Activated CD4-positive, alpha-beta T cell treated with anti-CD3 and anti-CD28 coated beads, Interleukin-2, amount 50 U/mL, for 48 hours (primary cell): ENCODE measurements at places on chromosomes 11 and 22.

DNA sequence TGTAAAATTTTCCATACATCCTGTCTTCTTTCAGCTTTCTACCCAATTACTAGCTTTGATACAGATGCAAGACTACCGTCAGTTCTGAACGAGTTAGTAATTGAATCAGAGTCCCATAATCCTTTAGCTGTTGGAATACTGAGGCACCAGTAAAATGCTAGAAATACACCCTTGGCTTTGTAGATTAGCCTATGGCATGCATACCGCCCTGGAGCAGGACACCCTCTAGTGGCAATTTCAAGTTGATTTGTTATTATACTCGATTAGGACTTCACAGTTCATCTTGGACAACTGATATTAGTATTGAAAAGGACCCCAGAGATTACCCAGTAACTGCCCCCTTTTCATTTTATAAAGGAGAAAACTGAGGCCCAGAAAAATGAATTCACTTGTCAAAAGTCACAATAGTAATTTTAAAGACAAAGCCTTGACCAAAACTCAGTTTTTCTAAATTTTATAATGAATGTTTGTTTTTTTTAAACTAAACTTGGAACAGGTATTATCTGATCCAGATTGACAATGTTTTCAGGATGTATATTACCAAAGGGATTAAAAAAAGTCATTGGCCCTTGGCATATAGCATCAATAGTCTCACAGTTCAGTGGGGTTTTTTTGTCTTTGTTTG is 72.6 kb downstream of the HIPK3 start:
- DNase-seq: peak; percentile 24

DNA sequence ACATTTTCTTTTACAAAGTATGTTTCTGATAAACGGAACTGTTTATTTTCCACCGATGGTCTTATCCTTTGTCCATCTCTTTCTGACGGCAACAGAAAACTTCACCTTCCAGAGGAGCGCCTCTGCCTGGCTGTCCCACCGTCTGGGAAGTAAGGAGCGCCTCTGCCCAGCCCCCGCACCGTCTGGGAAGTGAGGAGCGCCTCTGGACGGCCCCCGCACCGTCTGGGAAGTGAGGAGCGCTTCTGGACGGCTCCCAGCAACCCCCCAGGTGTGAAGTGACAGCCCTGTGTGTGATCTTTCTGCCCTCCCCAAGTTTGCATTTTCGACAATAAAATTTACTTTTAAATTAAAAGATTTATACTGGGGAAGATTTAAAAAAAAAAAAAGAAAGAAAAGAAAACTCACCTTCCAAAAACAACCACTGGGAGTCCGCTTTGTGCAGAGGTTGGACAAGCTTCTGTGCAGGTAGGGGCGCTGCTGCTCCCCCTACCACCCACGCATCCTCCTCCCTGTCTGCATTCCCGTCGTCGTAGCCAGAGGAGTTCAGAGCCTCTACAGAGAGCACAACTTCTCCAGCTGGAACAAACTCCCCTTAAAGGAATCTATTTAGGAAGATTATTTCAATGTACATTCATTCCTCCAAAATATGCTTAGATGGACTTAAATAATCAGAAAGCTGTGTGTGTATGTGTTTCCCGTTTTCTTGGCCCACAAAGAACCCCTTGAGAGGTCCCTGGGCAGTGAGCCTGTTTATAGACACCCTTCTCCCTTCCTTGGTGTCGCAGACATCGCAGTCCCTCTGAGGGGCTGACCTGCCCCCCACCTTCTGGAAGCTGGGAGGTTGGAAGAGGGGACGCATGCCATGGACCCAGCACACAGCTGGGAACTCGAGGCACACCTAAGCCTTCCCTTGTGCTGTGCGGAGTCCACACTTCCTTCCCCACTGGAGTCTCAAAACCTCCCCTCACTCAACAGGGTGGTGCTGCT is 849 bp upstream of the APOBEC3B start:
- DNase-seq: no peak

DNA sequence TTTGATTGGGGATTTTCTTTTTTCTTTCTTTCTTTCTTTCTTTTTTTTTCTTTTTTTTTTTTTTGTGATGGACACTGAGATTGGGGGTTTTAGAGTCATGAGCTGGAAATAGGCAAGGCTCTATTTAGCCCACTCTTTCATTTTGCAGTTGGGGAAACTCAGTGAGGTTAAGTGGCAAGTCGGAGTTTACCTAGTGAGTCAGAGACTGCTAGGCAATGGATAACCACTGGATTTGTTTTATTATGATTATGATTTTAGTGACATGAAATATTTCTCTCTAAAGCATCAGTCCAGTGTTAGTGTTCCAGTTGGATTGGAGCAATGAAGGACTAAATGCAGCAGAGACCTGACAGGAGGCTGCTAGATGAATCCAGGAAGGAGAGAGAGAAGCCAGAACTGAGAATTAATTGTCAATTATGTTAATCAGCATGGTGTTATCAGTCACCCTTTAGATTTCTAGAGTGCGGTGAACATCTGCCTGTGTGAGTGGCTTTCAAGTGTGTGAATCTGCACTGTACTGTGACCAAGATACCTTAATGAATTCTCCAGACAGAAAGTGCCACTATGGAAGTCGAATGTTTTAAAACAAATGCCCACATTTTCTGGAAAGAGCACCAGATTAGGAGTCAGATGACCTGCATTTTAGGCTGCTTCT is 10.9 kb downstream of the BMAL1 start:
- DNase-seq: no peak

- no peak for DNase-seq
Observed at GRCh38 chr22:23401111-23401909, 178.8 kb downstream of the IGLL1 start.

GRCh38 chr11:111392552-111392951 is 13.5 kb upstream of the POU2AF1 start:
- DNase-seq: no peak

- DNase-seq: no peak
Observed at GRCh38 chr11:119100246-119100970, 1.2 kb downstream of the DPAGT1 start.

GRCh38 chr22:38018938-38019827 is 34.8 kb upstream of the SOX10 start:
- no peak for DNase-seq

DNA sequence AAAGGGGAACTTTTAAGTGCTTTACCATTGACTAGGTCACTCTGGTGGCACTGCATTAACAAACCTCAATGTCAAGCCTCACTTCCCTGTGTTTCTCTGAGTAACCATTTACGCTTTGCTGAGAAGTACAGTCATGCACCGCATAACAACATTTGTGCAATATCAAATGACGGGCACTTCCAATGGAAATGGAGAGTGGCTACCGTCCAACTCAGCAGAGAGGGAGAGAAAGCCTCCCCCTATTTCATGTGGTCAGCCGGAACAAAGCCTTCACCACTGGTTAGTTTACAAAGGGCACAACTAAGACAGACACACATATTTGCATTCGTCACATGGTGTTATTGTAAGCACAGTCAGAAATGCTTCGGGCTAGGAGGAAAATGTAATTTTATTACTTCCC is 117.3 kb downstream of the RASSF10 start:
- DNase-seq: no peak

DNA sequence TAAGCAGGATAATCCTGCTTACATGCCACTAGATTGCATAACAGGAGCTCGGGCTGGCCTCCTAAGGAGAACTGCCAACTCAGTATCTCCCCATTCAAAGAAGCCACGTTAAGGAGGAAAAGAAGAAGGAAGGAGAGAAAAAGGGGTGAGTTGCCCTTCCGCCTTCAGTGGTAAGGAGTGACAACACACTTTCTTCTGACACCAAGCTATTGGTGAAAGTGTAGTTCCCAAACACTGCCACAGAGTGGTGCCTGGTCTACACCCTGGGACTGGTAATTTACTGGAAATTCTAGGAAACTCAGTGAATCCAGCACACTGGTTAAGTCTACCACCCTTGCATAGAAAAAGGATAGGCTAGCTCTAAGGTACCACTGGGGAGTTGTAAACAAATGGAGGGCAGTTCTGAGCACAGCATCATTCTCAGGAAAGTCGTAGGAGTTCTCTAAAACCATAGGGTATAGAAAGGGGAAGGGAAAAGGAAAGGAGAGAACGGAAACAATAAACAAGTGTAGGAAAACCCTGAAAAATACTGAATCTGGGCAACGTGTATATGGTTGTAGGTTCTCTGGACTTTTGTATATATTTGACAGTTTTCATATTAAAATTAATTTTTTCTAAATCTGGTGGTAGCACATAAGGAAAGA is 58.2 kb downstream of the RRAS2 start:
- DNase-seq: peak; percentile 28

GRCh38 chr11:3809624-3809928 is 1.2 kb downstream of the PGAP2 start:
- no peak for DNase-seq

GRCh38 chr11:3614742-3615171 is 27.0 kb downstream of the ART5 start:
- DNase-seq: peak; percentile 64

GRCh38 chr22:31838917-31839316 is 85.1 kb downstream of the DEPDC5 start:
- DNase-seq: no peak

DNA sequence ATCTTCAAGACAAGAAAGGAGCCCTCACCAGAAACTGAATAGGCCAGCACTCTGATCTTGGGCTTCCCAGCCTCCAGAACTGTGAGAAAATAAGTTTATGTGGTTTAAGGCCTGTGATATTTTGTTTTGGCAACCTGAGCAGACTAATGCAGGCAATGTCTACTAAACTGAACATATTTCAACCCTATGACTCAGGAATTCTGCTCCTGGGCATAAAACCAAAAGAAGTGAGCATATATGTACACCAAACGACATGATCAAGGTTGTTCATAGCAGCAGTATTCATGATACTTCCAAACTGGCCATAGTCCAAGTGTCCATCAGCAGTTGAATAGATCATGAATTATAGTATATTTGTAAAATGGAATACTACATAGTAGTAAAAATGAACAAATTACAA is 29.0 kb downstream of the CSNK2A3 start:
- no peak for DNase-seq
